CD4-positive, alpha-beta memory T cell (primary cell): ENCODE measurements at places on chromosomes 4 and X.
A peak's percentile ranks its signal among the peaks of the same experiment; 100 is the strongest.

GRCh38 chr4:86822136-86822535, 27.0 kb downstream of the SLC10A6 start:
- DNase-seq: no peak

- DNase-seq: no peak
These were observed 417.4 kb downstream of the CCSER1 start for GRCh38 chr4:90544532-90545045.

DNA sequence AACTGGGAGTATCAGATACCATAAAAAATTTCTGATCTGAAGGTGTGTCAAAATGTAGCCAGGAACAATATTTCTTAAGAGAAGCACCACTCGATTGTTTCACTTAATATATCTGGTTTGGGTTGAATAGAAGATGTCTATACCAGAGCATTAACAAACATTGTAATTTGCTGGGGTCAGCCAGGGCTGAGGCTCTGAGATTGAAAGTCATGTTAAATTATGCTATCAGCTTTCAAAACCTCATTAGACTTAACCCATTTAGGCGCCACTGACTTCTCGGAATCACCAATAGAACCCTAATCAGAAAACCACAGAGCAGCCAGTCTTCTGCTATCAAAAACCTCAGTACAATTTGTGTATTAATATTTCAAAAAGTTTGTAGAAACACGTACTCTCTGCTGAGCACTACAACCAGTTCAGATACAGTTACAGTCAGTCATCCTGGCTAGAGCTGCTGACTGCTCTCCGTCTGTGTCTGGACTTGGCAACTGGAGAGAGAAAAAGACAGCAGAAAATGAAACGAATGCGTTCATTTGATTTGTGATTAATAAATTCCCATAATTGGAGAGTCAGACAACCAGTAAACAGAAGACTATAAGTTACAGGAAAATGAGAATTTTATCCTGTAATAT, 848.6 kb upstream of the PABPC4L start:
- DNase-seq: no peak

- DNase-seq: no peak
These were observed 12.4 kb downstream of the TENM3 start for GRCh38 chr4:182255441-182256190.

- DNase-seq: no peak
These were observed 637.8 kb downstream of the BCOR start for GRCh38 chrX:39459952-39460351.

DNA sequence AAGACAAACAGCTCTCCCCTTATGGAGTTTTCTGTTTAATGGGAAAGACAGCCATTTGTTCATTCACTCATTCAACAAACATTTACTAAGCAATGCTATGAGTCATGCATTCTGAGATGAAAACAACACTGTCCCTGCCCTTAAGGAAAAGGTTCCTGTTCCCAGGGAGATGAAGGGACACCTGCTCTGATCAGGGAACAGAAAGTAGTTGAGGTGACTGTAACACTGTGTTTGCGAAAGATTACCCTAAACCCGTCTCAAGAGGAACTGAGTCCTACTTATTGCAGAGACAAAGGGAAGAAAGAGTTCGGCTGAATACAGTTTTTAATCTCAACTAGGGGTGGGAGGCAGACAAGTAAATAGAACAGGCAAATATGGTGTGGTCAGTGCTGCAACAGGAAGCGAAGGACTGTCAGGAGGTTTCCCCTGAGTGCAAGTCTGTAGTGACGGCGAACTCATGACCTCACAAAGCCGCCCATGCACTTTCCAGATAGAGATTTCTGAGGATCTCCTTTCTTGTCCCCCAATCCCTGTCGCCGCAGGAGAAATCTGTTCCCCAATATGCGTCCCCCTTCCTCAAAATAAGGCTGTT, 712 bp downstream of the STX18 start:
- peak; percentile 9 for DNase-seq
